ENCODE measurements at places on chromosomes 1 and 21.

- no peak for DNase-seq
These were observed 1.9 kb downstream of the GJA5 start for GRCh38 chr1:147758379-147759100.

DNA sequence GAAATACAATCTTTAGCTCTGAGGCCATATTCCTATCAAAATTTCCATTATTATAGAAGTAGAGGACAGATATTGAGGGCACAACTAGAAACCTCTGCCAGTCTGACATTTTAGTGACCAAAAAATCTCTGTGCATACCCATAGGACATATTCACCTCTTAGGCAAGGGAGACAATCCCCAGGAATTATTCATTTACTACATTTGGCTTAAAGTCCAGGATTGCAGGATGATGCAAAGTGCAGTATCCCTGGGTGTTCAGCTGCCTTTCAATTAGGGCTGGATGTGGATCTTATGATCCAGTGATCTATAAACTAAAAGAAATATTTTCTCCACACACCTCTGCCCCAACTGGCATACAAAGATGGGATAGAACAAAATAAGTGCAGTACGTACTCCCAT, 50.9 kb downstream of the PTGS2 start:
- DNase-seq = no peak

DNA sequence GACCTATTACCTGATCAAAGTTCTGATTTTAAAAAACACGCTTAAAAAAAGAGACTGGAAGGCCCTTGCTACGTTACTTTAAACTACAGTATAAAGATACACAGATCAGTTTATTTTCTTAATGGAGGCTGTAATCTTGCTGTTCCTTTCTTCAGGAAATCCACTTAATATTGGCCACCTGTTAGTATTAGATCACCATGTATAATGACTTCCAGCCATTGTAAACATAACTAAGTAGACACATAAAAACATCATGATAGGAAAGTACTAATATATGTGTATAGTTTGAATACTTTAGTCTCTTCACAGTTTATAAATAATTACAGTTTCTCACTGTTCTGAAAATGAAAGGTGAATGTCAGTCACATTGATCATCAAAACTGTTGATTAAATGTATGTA, 68.6 kb downstream of the ADGRL2 start:
- DNase-seq = no peak

DNA sequence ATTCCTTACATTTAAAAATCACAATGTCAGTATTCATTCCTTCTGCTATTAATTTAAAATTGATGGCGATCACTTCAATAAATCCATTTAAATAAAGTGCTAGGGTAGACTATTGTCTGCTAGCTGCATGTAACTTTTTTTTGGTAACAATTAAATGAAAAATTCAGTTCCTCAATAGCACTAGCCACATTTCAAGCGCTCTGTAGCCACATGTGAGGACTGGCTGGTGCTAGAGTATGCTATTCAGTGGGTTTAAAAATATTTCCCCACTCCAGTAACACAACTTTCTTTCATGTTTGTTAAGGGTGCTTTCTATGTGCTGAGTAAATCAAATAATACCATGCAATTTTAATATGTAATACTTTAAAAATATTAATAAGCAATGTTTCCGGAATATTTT, 108.2 kb downstream of the LTN1 start:
- no peak for DNase-seq

DNA sequence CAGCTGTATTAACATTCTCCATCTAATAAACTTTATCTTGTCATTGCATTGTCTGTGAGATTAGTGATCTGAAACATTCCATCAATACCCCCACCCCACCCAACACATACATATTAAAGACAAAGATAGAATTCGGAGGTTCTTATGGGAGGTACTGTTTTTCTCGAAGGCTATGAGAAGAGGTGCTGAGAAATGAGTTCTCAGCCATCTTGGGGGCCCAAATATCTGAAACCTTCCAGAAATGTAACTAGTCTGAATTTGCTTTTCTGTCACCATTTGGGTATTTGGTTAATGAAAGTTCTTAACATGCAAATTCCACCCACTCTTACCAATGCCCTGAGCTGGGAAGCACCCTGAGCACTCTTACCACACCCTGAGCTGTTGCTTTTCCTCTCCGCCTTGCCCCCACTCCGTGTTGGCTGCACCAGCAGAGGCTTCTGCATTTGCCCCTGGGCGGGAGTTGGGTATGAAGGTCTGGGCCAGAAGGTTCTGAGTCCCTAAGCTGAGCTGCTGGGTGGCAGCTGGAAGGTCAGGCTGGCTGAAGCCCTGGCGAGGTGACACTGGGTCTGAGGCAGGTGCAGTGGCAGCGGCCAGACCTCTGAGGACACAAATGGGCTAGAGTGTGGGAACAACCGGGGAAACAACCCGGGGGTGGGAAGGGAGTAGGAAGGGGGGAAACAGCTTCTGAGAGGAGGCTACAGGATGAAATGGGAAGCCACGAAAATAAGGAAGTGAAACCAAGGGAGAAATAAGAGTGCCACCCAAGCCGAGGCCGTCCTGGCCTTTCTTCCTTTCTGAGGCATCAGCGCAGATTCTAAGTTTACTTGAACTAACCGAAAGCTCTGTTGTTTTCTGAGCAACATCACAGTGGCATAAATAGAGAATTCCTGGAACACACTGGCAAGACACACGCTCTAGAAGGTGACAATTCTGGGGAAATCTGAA, 26.3 kb upstream of the IER5 start:
- no peak for DNase-seq

DNA sequence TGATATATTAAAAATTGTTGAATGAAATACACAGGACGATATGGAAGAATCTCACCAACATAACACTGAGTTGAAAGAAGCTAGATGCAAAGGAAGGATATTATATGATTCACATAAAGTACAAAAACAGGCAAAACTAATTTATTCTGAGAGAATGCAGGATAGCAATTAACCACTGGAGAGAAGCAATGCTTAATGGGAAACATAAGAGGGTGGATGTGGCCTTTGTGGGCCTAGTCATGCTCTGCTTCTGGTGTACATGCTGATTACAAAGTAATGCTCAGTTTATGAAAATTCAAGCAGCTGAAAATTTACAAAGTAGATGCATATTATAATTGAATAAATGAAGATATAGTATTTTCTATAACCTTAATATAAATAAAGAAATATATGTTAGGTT, 326.4 kb upstream of the ADAMTS5 start:
- no peak for DNase-seq

GRCh38 chr21:31294691-31295090, 49.4 kb downstream of the TIAM1 start:
- DNase-seq = no peak

GRCh38 chr1:229199261-229200243, 71.4 kb upstream of the RAB4A start:
- no peak for DNase-seq

GRCh38 chr1:25472471-25472870, 41.8 kb downstream of the MACO1 start:
- DNase-seq = no peak

GRCh38 chr1:156319664-156320063, 18.4 kb downstream of the CCT3 start:
- no peak for DNase-seq

- no peak for DNase-seq
These were observed 507.1 kb upstream of the ZRANB2 start for GRCh38 chr1:71587961-71588360.

- no peak for DNase-seq
These were observed 48.0 kb downstream of the IL6R start for GRCh38 chr1:154453161-154453560.

GRCh38 chr1:1574721-1575537, at the start of gene SSU72:
Gene SSU72, minus strand, starts transcription at chr1:1574863. Its CDS starts 306 bp downstream, at chr1:1574557.
- peak; percentile 92 for DNase-seq

DNA sequence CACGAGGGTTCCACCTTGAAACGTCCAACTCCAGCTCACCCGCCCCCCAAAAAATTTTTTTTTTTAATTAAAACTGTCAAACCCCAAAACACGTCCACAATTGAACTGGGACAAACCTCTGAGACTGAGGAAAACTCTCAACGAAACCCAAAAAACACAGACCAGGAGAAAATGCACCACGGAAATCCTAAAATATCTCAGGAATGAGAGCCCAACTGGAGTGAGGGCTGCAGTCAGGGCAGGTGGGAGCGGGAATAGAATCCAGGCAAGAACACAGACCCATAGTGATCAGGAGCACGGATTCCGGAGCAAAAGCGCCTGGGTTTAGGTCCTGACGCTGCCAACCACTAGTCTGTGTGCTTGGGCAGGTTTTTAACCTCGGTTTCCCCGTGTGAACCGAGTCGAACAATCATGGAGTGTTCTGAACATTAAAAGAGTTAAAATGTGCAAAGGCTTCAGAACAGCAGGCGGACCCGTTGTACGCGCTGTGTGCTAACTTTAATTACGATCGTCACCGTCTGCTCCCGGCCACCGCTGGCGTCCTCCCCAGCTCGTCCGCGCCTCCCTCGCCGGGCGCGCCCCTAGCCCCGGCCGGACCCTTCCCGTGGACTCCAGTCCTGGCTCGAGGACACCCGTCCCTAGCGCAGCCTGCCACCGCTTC, 624 bp downstream of the ARHGAP29 start:
- DNase-seq = peak; percentile 52

- DNase-seq = no peak
These were observed 21.3 kb upstream of the TARBP1 start for GRCh38 chr1:234500269-234500668.

DNA sequence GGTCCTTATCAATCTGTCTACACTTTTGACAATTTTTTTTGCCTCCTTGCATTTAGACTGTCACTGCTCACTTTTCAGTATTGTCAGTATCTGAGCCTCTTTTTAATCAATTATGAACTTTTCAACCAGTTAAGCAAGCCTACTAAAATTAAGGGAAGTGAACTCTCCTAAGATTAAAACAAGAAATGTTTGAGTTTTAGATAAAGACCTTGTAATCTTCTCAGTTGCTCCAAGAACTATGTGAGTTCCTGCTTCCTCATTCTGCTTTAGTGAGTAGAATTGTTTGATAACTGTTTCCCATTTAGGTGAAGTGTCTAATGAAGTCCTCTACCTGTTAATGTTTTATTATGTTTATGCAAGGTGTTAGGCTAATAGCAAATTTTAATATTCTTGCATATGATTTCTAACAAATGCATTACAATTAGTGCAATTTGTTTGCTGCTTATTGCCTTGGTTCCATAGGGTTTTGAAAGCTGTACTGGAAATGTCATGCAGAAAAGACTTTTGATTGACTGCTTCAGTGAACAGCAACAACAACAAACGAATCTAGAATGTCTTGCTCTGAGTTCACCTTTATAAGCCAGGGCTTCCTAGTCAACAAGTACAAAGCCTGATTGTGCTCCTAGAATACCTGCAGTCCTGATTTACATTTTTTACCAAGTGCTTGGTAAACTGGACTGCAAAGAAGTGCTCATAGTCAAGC, 40.9 kb downstream of the PLA2G4A start:
- no peak for DNase-seq

- no peak for DNase-seq
These were observed 39.4 kb downstream of the COL18A1 start for GRCh38 chr21:45444385-45444784.

DNA sequence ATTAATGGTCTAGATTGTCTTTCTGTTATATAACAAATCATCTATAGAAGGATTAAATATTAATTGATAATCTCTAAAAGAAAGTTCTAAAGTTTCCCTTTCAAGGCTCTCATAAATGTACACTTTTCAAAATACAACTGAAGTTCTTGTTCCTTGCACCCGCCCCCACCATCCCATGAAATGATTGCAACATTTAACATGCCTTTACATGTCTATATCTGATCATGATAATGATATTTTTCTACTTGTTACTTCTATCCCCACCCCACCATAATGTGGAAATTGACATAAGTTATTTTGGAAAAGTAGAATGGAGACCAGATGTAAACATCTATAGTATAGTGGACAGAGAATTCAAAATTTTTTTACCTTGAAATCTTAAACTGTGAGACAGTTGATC, 186.6 kb downstream of the NTNG1 start:
- DNase-seq = no peak

DNA sequence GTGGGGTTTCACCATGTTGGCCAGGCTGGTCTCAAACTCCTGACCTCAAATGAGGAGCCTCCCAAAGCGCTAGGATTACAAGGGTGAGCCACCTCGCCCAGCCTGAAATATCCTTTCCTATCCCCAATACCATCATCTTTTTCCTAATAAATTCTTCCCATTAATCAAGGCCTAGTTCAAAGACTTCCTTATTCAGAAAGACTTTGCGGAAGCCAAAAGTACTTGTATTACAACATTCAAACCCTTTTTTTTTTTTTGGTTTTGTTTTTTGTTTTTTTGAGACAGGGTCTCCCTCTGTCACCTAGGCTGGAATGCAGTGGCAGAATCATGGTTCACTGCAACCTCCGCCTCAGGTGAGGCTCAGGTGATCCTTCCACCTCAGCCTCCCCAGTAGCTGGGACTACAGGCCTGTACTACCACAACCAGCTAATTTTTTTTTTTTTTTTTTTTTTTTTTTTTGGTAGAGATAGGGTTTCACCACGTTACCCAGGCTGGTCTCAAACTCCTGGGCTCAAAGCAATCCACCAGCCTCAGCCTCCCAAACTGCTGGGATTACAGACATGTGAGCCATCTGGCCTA, 7.6 kb downstream of the SLC19A2 start:
- no peak for DNase-seq

DNA sequence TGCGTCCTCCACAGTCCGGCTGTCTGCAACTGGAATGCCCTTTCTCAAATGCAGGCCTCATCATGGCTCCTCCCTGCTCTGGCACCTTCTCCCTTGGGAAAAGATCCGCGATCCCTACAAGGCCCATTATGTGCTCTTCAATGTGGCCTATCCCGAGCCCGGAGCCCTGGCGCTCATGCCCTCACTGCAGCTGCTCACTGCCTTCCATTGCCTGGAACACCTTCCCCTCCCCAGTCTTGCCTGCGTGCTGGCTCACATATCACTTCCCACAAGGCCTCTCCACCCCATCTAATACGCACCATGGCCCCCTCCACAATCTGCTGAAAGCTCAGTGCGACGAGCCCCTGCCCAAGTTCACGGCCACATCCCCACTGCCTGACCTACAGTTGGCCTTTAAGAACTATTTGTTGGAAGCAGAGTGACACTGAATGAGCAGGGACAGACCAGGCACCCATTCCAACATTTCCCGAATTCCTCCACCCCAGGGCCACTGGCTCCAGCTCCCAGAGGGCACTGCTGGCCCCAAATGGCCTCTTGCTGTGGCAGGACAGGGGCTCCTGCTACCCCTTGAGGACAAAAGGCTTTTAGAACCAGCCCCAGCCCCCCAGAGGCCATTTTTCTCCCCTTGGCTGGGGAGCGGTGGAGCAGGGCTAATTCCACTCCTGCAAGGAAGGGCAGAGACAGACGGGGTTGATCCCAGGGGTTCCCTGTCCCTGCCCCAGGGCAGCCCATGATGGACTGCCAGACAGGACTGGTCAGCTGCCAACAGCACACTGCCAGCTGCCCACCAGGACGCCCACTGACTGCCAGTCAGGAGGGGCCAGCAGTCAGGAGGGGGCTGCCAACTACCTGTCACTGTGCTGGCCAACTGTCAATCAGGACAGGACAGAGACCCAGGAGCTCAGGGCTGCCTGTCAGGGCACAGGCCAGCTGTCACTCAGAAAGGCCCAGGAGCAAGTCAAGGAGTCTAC, 64.8 kb downstream of the DHRS3 start:
- DNase-seq = no peak

DNA sequence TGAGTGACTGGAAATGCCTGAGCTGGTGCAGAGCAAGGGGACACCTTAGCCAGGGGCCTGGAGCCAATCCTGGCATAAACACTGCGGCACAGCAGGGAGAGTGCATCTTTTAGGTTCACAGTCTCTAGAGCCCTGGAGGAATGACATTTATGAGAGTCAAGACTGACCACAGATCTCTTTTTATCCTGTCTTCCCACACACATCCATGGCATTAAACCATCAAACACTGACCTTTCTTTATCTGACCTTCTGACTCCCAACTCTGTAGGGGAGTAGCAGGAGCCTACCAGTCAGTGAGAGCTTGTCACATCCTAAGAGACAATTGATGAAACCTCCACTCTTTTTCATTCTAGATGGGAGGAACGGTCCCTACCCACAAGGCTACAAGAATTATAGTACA, 7.9 kb downstream of the CD34 start:
- DNase-seq = no peak
